Stimulated activated CD8-positive, alpha-beta memory T cell treated with anti-CD3 and anti-CD28 coated beads, Interleukin-2, amount 100 ng/mL, for 48 hours (primary cell): ENCODE measurements at places on chromosomes 3 and 15.
A peak's percentile ranks its signal among the peaks of the same experiment; 100 is the strongest.

DNA sequence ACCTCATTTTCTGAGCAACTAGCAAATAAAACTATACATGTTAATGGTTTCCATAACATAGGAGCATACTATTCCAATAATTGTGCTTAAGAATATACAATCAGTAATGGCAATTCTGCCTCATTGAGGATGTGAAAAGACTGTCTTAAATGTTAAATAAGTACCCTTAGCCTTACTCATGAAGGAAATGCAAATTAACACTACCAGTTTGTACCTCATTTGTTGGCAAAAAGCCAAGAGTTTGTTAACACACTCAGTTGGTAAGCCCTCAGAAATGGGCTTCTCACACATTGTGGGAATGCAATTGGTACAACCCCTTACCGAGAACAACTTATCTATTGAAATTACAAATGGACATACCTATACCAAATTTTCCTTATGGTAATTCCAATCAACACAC lies 9.2 kb upstream of the STT3B start:
- DNase-seq, result no peak

GRCh38 chr3:58237941-58238681 lies 519 bp downstream of the ABHD6 start:
- peak; percentile 37 for DNase-seq

DNA sequence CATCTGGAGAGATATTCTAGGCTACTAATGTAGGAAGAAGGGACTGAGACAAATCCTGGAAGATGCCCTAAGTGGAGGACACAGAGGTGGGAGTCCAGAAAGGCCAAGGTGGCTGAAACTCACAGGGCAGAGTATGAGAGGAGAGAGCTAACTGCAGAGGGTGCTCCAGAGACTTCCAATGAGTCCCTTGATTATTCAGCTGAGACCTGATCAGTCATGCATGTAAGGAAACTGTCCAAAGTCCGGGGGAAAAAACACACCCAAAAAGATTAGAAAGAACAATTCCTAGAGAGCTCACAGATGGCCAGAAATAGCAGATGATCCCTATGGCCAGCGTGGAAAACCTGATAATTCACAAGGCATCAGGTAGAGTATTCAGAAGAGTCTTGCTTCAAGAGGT lies 18.7 kb upstream of the FOXP1 start:
- no peak for DNase-seq

DNA sequence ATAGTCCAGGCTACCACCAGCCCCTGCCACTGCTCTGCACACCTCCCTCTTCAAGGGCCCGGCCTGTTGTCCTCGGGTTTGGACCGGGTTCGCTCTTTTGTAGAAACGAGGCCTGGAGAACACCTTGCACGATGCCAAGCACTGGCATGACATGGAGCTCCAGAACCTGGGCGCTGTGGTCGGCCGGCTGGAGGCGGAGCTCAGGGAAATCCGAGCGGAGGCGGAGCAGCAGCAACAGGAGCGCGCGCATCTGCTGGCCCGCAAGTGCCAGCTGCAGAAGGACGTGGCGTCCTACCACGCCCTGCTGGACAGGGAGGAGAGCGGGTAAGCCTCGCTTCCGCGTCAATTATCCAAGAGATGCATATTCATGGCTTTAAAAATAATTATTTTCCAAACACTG lies 72.4 kb downstream of the BFSP2 start:
- DNase-seq, result no peak

DNA sequence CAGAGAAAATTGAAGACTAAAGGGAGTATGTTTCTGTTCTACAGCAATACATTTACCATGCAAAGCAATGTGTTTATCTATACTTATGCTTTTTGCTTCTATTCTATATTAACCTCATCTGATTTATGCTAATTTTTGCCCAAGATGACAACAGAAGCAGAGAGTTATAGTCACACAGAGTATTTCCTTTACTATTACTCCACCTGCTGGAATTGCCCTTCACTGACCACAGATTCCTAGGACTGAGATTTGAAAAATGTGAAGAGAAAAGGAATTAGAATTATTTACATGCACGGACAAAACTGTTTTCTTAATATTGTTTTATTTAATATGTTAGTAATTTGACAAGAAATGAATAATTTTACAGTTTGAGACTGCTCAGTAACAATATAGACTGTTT lies 745.6 kb downstream of the VGLL3 start:
- no peak for DNase-seq

DNA sequence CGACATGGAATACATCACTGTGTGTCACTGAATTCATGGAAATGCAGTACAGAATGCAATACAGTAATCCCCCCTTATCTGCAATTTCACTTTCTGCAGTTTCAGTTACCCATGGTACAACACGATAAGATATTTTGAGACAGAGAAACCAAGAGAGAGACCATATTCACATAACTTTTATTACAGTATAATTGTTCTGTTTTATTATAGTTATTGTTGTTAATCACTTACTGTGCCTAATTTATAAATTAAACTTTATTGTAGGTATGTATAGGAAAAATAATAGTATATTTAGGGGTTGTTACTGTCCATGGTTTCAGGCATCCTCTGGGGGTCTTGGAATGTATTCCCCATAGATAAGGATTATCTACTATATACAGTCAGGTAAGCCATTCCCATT lies 61.8 kb downstream of the MBNL1 start:
- no peak for DNase-seq

- no peak for DNase-seq
These were observed 268.0 kb upstream of the ARRDC4 start for GRCh38 chr15:97692301-97693015.

GRCh38 chr3:1969281-1969680 lies 129.4 kb upstream of the CNTN4 start:
- no peak for DNase-seq

GRCh38 chr15:71201477-71201876 lies 86.2 kb downstream of the THSD4 start:
- no peak for DNase-seq

DNA sequence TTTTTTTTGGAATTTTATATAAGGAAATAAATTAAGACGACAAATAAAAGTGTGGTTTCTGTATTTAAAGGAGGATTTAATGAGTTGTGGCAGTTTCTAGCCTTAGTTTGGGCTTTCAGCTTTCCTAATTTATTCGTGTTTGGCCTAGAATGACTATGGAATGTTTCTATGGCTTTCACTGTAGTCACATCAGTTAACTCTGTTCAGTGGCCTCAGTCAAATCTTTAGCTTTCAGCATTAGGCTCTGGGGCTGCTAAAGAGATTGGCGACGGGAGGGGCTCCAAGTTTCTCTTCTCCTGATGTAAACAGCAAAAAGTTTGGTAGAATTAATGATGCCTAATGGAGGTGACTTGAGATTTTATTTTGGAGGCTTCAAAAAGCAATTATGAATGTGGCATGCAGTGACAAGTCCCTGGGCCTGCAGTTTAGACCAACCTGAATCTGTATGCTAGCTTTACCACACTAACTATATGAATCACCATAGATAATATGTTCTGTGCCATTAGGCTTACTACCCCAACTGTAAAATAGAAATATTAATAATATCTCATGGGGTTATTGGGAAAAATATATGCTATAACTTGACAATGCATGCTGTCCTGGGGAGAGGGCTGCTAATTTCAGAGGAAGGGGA lies 47.1 kb upstream of the ADGRG7 start:
- DNase-seq, result no peak

DNA sequence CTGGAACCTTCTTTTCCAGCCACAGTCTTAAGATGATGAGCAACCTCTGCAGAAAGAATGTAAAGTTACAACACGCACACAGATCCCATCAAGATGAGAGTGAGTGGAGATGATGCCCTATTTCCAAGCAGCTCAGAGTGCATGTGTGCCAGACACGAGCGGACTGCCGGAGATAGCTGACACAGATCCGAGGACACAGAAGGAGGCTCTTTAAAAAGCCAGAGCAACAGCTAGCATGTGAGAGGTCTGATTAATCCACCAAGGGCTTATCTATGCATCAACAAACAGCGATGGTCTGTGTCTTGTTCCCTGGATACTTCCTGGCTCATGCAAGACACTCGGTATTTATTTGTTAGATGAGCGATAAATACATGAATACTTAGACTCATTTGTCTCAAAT lies 128.6 kb upstream of the DLG1 start:
- no peak for DNase-seq

- DNase-seq, result no peak
These were observed 228.5 kb downstream of the CHL1 start for GRCh38 chr3:425079-425478.

- DNase-seq, result no peak
These were observed 52.3 kb upstream of the CGNL1 start for GRCh38 chr15:57323806-57324589.

DNA sequence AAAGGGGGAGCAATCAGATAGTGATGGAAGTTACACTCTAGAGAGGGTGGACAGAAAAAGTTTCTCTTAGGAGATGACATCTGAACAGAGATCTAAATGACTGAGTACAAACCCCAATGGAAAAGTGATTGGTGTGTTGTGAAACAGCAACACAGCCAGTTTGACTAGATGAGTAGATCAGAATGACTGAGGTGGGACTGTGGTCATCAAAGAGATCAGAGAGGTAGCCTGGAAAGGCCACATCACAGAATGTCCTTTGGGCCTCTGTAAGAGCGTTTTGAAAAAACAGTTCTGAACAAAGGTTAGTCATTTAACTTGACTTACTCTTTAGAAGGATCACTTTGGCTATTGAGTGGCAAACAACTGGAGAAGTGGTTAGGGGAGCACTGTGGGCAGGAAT lies 10.6 kb downstream of the LRRC58 start:
- DNase-seq, result no peak

DNA sequence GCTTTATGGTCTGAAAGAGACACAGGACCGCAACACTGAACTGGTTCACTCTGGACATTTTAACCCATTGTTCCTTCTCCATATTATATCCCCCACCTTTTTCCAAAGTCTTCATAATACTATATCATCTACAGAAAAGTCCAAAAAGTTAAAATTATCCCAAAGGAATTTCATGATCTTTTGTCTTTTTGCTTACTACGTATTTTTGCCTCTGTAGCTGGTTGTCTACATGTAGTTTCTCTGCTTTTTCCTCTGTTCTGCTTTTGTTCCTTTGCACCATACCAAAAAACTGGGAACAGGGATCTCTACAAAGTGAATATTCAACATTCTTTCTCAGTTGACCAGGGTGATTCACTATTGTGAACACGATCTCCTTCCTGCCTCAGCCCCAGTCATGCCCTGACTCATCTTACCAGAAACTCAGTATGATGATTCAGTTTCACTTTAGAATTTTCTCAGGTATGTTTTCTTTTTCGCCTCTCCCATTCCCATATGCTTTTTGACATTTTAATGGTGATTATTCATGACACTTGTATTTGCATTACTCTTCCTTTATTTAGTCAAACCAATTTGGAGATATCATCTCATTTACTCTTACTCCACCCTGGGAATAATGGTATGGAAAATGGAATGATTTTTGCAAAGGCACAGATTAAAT lies 14.5 kb downstream of the EMC4 start:
- DNase-seq, result no peak

GRCh38 chr15:77538793-77539497 lies 93.8 kb downstream of the LINGO1 start:
- no peak for DNase-seq

DNA sequence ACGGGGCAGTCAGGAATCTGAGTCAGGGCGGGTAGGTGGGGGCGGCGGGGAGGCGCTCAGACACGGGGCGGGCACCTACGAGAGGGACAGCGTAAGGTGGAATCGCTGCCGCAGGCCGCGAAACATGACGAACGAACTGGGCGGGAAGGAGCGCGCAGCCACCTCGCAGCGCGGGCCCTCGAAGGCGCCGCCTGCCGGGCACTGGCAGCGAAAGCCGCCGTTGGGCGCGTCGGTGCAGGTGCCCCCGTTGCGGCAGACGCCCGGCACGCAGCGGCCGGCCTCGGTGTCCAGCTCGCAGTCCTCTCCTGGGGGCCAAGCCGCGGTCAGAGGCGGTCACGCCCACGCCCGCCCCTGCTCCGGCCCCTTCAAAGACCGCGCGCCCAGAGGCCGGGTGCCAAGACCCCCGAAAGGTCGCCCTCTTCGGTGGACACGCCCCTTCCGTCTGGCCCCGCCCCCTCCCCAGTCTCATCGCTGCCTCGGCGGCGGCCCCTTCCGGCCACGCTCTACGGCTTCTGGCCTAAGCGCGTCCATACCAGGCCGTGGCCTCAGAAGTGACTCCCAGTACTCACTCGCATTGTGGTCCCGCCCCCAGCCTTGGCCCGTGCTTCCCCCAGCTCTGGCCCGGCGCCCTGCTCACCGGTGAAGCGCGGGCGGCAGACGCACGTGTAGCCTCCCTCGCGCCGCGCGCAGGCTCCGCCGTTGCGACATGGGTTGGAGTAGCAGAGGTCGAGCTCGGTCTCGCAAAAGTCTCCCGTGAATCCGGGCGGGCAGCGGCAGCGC lies 6.4 kb downstream of the CELSR3 start:
- DNase-seq, result peak; percentile 79

- DNase-seq, result no peak
These were observed 196.4 kb downstream of the STT3B start for GRCh38 chr3:31729082-31729481.

DNA sequence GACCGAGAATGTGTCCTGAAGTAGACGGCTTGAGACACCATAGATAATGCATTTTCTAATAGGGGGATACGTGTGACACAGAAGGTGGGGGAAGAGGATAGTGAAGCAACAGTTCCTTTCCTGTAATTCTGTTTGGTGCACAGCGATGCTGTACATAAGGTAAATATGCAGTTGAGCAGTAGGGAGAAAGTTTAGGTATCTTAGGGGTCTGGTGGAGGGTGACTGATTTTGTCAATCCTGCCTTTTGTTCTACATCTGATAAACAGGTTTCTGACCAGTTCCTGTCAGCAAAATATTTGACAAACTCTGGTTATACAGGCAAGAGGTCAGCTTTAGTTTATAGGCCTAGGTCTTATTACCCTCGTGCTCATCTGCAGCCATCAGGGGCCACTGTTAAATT lies 71.3 kb downstream of the TRAK1 start:
- DNase-seq, result no peak

DNA sequence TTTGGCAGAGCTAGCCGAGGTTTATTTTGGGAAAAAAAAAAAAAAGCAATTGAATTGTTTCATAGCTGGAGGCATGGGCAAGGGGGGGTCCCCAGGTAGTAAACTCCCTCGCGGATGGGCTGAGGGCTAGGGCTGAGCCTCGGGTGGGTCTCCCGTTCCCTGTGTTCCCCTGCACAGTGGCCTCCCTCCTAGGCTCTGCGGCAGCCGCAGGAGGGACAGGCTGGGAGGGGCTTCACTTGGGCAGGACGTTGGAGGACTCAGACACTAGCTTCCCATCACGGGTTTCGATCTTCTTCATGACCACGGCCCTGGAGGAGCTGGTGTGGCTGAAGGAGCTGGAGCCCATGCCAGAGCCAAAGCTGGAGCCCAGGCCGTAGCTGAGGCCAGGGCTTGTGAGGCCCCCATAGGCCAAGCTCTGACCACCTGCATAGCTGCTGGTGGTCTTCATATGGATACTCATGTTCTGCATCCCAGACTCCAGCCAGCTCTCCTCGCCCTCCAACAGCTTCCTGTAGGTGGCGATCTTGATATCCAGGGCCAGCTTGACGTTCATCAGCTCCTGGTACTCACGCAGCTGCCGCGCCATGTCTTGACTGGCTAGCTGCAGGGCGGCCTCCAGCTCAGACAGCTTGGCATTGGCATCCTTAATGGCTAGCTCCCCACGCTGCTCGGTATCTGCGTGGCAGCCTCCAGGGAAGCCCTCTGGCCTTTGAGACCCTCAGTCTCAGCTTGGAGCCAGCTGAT lies 64.0 kb upstream of the CDAN1 start:
- DNase-seq, result no peak
